ENCODE measurements at places on chromosomes 5 and 9.
A peak's percentile ranks its signal among the peaks of the same experiment; 100 is the strongest.

DNA sequence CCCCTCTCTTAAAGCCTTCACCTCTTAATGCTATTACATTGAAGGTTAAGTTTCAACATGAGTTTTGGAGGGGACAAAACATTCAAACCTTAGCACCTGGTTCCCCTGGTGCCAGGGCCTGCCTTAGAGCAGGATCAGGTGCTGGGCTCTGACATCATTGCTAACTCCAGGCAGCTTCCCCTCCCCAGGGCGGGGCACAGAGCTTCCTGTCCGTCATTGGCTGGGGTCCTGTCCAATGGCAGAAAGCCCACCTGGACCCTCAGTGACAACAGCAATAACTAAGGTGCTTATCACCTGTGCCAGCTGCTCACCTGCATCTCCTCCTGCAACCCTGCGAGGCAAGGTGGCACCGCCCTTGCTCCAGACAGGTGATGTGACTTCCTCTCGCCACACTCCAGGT, 177.4 kb downstream of the NSG2 start:
- DNase-seq, result no peak

DNA sequence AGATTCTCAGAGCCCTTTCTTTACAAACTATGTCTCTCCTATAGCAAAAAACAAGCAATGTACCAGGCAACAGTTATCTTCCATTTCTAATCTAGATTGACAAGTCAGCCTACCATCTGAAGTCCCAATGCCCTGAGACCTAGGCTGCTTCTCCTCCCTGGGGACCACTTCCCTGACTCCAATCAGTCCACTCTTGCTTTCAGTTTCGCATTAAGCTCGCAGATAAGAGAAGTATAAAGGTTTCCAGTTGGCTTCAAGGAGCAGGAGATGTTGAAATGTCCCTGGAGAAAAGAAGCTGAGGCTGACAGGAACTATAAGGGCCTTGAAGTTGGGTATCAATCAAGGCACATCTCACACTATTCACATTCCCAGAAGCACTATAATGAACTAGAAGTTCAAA, 32.3 kb downstream of the ERP44 start:
- DNase-seq, result no peak

- no peak for DNase-seq
Observed at GRCh38 chr9:90793729-90794128, 7.9 kb upstream of the SYK start.

- DNase-seq, result no peak
Observed at GRCh38 chr5:37932450-37932849, 92.6 kb upstream of the GDNF start.

DNA sequence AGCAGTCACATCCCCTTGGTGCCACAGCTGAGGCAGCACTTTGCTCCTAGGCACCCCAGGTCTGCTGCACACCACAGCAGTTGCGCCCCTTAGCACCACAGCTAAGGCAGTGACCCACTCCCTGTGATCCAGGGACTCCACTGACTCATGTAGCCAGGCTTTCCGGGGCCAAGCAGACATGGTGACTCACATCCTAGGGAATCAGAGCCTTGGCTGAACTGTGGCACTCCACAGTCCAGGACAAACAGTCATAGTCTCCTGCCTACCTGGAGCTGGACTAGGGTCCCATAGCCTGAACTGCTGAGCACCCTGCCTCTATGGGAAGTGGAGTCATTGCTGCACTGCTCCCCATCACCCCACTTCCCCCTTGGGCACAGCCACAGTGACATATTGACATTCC, 338.7 kb downstream of the NPR3 start:
- no peak for DNase-seq

- no peak for DNase-seq
Observed at GRCh38 chr5:73424556-73424977, 24.0 kb downstream of the FOXD1 start.

- DNase-seq, result no peak
Observed at GRCh38 chr5:126499853-126500342, 76.7 kb downstream of the GRAMD2B start.

GRCh38 chr5:79617539-79617938, 5.3 kb downstream of the TENT2 start:
- no peak for DNase-seq

- no peak for DNase-seq
Observed at GRCh38 chr5:41418220-41419031, 92.0 kb downstream of the PLCXD3 start.

DNA sequence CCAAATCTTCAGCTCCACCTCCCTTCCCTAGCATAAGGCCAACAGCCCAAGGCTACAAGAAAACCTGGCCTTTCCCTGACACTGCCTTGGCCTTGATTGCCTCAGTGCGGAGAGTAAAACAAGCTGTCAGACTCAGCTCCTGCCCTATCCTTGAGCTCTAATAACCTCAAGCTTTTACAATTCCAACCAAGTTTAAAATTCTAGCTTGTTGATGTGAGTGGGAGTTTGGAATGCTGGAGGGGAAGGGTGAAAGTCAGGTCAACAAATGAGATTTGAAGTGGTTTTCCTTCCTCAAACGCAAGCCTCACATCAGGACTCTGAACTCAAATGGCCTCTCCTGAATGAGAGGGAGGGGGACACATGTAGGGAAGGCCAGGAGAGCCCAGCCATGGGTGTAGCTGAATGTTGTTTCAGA, 197.0 kb upstream of the VLDLR start:
- DNase-seq, result no peak

DNA sequence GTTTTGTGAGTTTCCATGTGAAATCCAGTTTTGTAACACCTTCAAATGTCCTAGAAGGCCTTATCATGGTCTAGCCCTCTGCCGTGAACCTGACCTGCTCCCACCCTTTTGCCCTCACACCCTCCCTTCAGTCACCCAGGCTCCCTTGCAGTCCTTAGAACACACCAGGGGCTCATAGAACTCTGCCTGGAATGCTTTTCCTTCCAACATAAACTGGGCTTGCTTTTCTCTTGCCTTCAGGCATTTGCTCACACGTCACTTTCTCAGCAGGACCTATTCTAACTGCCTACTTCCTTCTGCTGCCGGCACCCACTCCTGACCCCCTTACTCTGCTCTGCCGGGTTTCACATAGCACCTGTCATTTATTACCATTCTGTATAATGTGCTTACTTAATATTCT, 111.9 kb downstream of the PDE8B start:
- no peak for DNase-seq

GRCh38 chr5:89374818-89375521, 492.0 kb upstream of the MEF2C start:
- DNase-seq, result no peak

DNA sequence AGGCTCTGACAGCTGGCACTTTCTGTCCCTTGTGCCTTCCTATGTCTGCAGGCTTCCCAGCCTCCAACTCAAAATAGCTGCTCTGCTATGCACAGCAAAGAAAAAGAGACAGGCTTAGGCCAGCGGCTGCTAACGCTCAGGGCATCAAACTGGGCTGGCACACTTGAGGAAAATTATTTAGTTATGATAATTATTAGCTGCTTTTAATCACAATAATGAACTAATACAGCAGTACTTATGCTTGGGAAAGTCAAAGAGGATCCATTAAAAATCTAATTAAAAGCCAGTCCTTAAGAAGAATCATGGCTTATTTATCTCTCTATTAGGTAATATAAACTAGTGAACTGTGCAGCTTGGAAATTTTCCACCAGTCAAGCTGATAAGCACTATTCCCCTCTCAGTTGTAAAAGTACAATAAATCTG, 233.2 kb downstream of the SLIT3 start:
- DNase-seq, result no peak

- no peak for DNase-seq
Observed at GRCh38 chr5:79849486-79850315, 141.4 kb downstream of the MTX3 start.

GRCh38 chr9:121298689-121299466, 30.9 kb downstream of the GSN start:
- no peak for DNase-seq

DNA sequence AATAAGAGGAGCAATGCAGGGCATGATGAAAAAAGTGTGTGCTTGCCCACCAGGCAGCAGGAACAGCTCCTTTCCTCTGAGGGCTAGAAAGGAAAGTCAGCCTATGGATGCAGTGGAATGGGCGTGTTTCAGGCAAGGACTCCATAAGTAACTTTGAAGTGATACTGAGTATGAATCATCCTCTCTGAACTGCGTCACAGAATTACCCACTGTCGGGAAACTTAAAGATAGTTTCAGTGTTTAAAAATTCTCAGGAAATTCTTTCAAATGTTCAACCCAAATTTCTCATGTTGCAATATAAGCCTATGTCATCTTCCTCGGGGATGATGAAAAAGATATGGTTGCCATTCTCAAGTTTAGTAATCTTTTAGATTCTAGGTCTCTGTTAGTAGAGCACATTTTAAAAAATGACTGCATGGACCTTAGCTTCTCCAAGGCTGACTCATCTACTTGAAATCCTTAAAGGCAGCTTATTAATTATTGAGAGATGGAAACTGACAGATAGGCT, 27.7 kb downstream of the PTCD2 start:
- DNase-seq, result no peak

DNA sequence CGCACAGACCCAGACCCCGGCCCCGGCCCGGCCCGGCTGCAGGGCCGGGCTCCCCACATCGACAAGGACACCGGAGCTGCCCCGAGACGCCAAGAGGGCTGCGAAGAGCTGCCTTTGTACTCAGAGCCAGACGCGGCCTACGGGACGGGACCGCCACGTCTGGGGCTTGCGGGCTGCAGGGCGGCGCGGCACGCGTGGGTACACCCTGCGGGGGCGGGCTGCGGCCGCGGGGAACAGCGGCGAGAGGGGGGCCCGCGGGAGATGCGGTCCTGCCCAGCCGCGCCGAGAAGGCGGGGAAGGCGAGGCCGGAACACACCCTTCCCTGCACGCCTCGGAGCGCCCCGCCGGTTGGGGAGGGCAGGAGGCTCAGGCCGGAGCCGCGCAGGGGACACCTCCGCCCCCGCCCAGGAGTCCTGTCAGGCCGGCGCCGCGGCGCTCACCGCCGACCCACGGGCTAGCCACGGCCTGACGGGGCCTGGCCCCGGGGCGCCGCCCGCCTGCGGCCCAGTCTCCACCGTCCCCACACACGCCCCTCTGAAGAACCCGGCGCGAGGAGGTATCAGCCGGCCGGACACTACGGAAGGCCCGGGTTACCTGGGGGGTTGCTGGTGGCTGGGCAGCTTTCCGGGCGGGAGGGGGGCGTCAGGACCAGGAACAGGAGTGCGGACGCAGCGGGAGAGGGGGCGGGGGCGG, 478 bp downstream of the RAB14 start:
- peak; percentile 48 for DNase-seq

- peak; percentile 4 for DNase-seq
Observed at GRCh38 chr5:152560512-152561137, 155.5 kb upstream of the NMUR2 start.

DNA sequence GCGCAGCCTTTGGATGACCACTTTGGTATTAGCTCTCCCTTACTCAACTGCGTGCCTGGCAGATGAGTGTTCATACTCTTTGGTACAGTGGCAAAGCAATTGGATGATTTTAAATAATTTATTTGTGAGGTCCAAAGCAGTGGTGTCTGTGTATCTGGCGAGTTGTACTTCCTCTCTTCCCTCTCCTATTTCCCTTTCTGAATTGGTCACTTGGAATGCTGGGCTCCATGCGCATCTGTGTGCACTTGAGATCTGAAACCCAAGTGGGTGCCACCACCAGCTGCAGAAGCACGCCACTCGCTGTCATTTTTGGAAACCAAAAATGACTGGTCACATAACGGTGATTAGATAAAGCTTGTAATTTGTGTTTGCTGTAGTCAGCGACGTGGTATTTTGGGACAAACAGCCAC, 386.0 kb upstream of the KLF4 start:
- DNase-seq, result no peak

- no peak for DNase-seq
Observed at GRCh38 chr5:168152660-168153059, 138.8 kb upstream of the WWC1 start.

DNA sequence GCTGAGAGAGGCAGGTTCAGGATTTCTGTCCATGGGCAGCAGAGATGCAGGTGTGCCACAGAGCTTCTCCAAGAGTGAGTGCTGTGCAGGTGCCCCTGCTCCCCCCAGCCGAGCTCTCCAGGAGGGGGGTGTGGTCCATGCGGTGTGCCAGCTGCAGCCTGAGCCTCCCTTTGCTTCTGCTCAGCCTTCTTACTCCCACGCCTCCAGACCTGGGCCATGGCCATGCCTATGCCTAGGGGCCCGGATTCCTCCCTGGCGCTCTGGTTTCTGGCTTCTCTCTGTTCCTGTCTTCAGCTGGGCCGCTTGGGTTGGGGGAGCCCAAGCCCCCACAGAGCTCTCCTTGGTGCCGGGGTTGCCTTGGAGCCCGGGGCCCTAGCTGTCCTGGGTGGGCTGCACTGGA, 133.3 kb downstream of the CACNA1B start:
- DNase-seq, result no peak

- no peak for DNase-seq
Observed at GRCh38 chr5:16619136-16619535, 2.3 kb upstream of the RETREG1 start.

DNA sequence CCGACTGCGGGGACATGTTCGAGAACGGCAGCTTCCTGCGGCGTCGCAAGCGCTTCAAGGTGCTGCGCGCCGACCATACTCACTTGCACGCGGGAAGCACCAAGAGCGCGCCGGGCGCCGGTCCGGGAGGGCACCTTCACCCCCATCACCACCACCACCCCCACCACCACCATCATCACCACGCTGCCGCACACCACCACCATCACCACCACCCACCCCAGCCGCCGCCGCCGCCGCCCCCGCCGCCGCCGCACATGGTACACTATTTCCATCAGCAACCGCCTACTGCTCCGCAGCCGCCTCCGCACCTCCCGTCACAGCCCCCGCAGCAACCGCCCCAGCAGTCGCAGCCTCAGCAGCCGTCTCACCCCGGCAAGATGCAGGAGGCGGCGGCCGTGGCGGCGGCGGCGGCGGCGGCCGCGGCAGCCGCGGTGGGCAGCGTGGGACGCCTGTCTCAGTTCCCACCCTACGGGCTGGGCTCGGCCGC, 514 bp downstream of the FOXB2 start:
- no peak for DNase-seq

GRCh38 chr5:131952301-131952857, 6.9 kb upstream of the MEIKIN start:
- DNase-seq, result no peak

DNA sequence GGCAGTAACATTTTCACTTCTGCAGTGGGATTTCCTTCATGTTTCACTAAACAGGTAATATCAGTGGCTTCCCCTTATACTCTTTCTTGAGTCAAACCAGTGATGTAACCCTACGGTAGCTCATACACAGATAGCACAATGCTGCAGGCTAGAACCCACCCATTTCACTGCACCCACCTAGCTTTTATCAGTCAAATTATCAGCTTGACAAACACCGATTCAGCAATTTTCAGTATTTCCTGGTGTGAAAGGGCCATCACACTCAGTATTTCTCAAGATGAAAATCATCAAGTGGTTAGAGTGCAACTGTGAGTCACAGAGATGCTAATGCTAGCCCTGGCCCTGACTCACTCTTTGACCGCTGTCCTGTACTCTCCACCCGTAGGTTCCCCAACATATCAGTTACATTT, 242.3 kb upstream of the PTGER4 start:
- peak; percentile 52 for DNase-seq

DNA sequence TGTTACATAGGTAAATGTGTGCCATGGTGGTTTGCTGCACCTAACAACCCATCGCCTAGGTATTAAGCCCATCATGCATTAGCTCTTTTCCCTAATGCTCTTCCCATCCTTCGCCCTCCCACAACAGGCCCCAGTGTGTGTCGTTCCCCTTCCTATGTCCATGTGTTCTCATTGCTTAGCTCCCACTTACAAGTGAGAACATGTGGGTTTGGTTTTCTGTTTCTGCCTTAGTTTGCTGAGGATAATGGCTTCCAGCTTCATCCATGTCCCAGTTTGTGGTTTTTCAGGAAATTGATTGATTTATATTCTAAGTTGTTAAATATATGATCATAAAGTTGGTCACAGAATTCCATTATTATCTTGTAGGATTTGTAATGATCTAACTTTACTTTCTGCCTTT, 85.3 kb upstream of the CAST start:
- no peak for DNase-seq
